ENCODE measurements at places on chromosomes 7 and 10. TPM values are rescaled to one million over a fixed set of nuclear protein-coding genes. Genes with fewer than 3 reads are reported as not detected.

GRCh38 chr7:11835260-11835659, 3.3 kb upstream of the THSD7A start:
- H3K4me1 ChIP-seq, result peaks cover 22% of the 10 kb centered on the region
- DNase-seq, result no peak
- peaks cover 9% of the 10 kb centered on the region for H3K27me3 ChIP-seq
- no peak overlapping the region for H3K4me3 ChIP-seq
- H3K36me3 ChIP-seq, result no peaks in the 10 kb centered on the region
- no peak overlapping the region for H3K27ac ChIP-seq

Gene TET1
- total RNA-seq, result 36.2 TPM

DNA sequence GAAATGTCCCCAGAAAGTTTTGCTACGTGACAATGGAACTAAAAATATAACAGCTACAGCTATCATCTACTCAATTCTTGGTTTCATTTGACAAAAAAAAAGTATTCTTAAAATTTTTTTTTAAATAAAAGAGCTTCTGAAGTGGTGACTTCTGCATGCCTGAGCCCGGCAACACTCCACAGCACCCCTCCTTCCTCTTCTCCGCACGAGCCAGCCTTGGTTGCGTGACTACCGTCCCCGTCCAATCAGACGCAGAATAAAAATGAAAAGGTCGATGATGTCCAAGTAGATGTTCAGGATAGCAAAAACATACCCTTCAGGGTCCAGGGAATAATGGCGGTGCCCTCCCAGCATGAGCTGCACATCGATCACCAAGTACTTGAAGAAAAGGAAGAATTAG, 34.5 kb upstream of the GATAD1 start:
- no peak for DNase-seq
- H3K27ac ChIP-seq, result no peak overlapping the region
- no peak overlapping the region for H3K4me3 ChIP-seq
- H3K36me3 ChIP-seq, result no peaks in the 10 kb centered on the region

Gene FOXI2
- 1.7 TPM for total RNA-seq
